Stimulated activated CD8-positive, alpha-beta memory T cell treated with anti-CD3 and anti-CD28 coated beads, Interleukin-12 subunit alpha, Interleukin-12 subunit beta, amount 100 ng/mL, for 4 hours (primary cell): ENCODE measurements at places on chromosomes 11 and 22.

DNA sequence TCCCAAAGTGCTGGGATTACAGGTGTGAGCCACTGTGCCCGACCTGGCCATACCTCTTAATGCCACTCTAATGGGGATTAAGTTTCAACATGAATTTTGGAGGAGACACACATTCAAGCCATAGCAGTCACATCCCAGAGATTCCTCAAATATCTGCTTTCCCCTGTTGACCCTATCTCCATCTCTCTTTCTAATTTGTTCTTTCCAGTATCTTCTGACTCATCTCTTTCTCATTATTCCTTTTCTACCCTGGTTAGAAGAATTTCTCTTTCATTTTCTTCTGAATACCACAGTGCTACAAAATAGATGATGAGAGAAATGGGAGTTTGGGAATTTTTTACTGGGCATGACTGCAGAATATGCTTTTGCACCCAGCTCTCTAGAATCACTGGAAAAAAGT is 5.1 kb downstream of the OR10V1 start:
- no peak for DNase-seq

GRCh38 chr11:74474316-74474715 is 7.0 kb upstream of the KCNE3 start:
- DNase-seq: no peak

DNA sequence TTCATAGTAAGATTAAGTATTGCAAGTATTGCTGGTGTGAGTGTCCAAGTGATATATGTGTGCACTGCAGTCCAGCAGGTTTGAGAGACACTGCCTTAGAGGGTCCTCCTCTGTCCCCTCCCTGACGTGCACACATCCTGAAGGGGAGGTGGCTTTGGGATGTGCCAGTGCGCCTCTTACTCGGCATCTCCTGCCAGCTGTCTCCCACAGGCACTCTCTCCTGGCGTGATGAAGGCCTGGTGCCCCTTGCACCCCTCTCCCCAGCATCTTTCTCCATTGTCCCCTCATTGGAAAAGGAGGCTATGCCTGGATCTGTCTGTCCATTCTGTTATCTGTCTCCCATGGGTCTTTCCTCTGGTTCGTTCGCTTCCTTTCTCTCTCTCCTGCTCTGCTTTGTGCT is 24.2 kb downstream of the GTPBP1 start:
- DNase-seq: no peak

- DNase-seq: no peak
Measured at GRCh38 chr11:124329787-124330478, 9.9 kb upstream of the OR8D2 start.

DNA sequence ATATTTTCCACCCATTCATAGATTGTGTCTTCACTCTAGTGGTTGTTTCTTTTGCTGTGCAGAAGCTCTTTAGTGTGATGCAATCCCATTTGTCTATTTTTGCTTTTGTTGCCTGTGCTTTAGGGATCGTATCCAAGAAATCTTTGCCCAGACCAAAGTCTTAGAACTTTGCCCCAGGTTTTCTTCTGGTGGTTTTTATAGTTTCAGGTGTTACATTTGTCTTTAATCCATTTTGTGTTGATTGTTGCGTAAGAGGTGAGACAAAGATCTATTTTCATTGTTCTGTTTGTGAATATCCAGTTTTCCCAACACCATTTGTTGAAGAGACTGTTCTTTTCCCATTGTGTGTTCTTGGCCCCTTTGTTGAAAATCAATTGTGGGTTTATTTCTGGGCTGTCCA is 6.4 kb downstream of the IL10RA start:
- DNase-seq: no peak

GRCh38 chr11:3001496-3001895 is 9.4 kb upstream of the NAP1L4 start:
- no peak for DNase-seq

GRCh38 chr11:121350314-121351082 is 57.9 kb downstream of the SC5D start:
- DNase-seq: no peak

DNA sequence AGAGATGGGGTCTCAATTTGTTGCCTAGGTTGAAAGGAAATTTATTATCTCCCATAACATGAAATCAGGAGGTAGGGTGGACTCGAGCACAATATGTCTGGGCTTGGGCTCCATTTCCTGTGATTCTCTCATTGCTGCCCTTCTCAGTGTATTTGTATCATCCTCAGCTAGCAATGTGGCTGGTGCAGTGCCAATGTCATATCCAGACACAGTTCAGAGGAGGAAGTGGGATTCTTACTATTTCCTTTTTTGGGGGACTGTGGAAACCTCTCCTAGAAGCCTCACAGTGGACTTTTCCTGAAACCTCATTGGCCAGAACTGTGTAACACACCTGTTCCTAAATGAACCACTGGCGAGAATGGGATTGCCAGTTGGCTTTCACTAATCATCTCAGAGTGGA is 21.0 kb upstream of the SWAP70 start:
- DNase-seq: no peak

DNA sequence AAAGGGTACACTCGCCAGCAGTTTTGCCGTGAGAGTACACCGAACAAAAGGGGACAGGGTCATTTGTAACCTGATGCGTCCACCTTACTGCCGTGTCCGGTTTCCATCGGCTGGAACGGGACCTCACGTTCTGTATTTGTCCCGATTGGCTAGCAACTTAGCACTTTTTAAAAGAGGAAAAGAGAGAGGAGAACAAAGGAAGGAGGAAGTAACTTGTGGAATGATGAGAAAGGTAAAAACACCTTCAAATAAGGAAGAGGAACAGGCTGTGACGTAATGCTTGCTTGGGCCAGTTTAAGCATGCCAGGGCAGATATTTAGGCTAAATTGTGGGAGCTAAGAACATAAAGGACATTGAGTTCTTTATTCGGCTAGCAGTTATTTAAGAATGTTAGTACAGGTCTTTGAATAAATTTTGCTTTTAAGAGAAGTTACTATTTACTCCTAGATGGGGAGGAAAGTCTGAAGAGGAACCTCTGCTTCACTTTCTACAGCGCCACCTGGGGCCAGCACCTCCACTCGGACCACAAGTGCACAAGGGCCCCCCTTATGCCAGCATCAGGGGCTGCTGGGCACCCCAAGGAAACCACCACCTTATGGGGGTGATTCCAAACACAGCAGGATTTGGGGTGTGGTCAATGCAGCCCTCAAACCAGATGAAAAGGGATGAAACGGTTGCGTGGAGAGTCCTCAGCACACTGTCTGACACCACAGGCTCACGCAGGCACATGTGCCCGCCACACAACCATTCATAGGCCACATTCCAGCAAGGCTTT is 5.8 kb downstream of the ARSA start:
- DNase-seq: no peak

DNA sequence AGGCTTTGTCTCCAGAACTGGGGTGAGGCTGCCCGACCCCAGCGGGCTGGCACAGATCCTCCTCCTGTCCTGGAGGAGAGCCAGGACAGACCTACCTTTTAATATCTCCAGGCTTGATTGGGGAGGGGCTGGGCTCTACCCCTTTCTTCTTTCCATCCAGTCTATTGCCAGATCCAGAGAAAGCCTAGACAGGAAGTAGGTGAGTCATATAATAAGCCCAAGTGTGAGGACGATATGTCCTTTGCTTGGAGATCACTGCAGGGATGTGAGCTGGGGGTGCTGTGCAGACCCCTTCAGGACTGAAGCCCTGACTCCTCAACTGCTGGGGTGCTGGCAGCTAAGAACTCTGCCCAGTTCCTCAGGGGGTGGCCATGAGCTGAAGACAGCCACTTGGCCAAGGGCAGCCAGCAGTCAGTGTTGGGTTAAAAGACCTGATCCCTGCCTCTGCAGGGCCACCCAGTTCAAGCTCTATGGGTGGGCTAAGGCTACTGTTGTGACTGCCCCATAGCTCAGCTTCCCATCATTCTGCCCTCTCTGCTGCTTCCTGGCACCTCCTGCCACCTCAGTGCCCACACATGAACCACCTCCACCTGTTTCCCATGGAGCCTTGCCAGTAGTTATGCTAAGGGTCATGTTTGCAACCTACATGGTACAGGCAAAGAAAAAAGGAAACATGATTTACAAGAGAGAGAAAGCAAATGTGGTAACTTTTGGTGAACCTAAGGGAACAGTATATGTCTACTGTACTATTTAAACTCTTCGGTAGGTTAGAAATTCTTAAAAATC is 8.3 kb upstream of the C22orf39 start:
- DNase-seq: no peak

DNA sequence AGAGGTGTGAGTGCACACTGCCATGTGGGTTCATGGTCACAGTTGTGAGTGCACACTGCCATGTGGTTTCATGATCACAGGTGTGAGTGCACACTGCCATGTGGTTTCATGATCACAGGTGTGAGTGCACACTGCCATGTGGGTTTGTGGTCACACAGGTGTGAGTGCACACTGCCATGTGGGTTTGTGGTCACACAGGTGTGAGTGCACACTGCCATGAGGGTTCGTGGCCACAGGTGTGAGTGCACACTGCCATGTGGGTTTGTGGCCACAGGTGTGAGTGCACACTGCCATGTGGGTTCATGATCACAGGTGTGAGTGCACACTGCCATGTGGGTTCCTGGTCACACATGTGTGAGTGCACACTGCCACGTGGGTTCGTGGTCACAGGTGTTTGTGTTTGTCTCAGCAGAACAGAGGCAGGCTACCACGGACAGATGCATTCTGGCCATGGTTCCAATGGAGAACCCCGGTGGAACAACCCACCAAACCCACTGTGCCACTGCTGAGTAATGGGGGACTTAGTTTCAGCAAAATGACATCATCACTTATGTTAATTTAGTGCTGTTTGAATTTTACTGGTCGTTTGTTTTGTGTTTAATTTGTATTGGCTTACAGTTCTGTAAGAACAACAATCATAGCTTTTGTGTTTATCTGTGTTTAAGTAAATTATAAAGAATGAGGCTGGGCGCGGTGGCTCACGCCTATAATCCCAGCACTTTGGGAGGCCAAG is 57.2 kb downstream of the RPS6KA4 start:
- DNase-seq: no peak

- no peak for DNase-seq
Measured at GRCh38 chr22:28911777-28912669, 28.7 kb downstream of the ZNRF3 start.

- no peak for DNase-seq
Measured at GRCh38 chr11:102807921-102808320, 10.0 kb upstream of the MMP1 start.

- no peak for DNase-seq
Measured at GRCh38 chr11:72228229-72228843, 3.8 kb downstream of the INPPL1 start.

- no peak for DNase-seq
Measured at GRCh38 chr11:119344291-119345010, 2.1 kb downstream of the MFRP start.
